ENCODE measurements at places on chromosomes 6 and 20.
A peak's percentile ranks its signal among the peaks of the same experiment; 100 is the strongest.

- peak; percentile 52 for DNase-seq
These were observed 38.3 kb upstream of the SLC32A1 start for GRCh38 chr20:38685853-38686473.

DNA sequence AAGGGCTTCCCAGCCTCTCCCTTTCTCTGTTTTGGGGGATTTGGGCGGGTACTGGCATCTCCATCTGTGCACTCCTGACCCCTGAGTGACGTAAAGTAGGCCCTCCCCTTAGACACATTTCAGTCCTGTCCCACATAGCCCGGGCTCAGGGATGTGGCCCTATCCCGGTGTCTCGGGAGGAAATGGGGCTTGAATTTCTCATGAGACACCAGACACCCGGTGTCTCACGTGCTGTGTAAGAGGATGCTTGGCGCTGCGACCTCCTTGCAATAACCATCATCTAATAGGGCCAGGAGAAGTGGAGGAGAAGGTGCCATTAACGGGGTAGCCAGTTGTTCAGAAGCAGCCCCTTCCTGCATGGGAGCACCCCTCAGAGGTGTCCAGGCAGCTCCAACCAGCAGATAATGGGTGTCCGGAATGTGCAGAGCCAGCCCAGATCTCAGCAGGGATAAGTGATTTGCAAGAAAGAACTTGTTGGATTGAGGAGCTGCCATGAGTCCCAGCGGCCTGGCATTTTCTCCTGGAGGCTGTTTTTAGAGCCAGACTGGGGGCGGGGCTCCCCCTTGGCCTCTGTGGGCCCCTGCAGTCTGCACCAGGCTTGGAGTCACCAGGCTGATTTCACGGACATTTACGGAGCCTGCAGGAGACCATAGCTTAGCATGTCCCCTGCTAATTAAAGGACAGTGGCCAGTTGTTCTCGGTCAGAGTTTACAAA, 372.0 kb downstream of the PREX1 start:
- no peak for DNase-seq

DNA sequence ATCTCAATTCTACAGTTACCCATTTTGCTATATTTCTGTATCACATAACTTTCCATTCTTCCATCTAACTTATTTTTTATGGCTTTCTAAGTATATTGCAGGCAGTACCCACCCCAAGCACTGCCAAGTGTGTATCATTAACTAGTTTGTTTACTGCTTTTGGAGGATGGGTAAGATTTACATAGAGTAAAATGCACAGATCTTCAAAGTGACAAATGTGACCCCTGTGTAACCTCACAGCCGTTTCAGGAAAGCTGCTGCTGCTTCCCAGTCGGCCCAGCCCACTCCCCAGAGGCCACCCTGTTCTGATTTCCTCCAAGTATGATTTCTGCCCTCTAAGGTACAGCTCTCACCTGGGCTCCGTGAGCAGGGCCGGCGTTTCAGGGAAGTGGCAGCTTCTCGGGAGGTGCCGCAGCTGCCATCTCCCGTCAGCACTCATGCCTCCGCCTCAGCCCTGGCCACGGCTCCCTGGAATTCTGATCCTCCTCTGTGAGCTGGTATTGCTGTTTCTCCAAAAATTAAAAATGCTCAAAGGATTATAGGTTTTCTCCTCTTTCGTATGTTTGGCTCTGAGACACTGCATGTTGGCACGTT, 15.0 kb upstream of the MAP1LC3A start:
- DNase-seq: no peak

- peak; percentile 76 for DNase-seq
These were observed 30.7 kb upstream of the NAA20 start for GRCh38 chr20:19986419-19986818.

GRCh38 chr20:4867051-4867450, 134.3 kb downstream of the SLC23A2 start:
- DNase-seq: no peak

DNA sequence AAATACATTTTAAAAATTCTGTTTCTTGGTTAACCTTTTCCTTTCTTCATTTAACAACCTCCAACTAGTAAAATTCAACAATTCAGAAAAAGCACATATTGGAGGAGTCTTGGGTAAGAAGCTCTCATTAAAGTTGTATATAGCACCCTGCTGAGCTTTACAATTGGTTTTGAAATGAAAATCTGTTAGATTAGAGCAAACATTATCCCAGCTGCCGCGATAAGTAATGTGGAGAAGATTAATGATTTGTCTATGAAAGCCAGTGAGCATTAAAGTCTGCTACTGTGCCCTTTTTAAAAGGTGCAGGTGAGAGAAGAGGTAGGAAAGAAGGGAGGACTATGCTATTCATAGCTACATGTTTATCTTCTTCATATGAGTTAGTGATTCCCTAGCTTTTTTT, 201.5 kb downstream of the ZFAND3 start:
- DNase-seq: no peak

- no peak for DNase-seq
These were observed 41.6 kb upstream of the SLC22A2 start for GRCh38 chr6:160300076-160300695.

DNA sequence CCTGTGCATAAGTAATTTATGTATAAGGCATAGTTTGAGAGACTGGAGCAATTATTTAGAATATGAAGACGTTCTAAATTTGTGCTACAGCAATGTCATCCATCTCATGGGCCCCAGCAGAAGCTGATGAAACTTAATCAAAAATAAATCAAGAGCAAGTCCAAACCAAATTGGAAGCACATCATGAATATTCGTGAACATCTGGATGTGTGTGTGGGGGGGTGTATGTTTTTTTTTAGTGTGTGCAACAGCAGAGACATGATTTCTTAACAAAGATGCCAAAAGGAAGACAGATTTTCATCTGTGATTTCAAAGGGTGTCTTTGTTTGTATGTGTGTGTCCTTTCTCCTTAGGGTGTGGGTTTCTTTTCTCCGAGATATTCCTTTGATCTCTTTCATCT, 58.9 kb downstream of the SASH1 start:
- peak; percentile 27 for DNase-seq

DNA sequence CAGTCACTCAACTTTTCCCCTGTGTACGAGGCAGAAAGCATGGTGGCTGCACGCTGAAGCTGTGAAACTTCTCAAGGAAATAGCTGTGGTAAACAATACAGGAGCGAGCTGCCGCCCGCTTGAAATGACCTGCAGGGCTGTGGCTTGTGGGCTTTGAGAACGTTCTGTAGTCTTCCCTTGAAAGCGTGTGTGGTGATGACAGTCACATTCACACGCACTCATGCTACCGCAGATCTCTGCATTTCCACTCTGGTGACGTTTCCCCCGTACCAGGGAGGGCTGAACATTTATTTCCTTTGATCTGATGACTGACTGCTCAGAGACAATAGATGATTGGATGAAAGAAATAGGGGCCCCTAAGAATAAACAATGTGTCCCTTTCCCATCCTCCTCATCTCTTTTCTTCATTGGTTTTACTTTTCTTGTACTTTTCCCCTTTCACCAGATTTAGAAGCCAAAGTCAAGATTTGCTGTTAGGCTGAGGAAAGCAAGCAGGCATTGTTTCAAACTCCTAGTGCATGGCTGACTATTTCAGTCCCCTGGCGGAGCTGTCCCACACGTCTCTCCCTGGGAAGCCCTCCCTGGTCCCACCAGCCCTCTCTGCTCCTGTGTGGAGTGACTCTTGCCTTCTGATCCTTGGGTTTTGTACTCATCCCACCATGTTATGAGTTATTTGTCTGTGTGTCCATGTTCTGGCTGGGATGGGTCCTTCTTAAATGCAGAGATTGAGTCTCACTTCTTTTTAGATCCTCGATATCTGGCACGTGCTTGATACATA, 3.9 kb downstream of the SYTL3 start:
- no peak for DNase-seq

- DNase-seq: no peak
These were observed 8.3 kb upstream of the ADRM1 start for GRCh38 chr20:62294516-62294915.

DNA sequence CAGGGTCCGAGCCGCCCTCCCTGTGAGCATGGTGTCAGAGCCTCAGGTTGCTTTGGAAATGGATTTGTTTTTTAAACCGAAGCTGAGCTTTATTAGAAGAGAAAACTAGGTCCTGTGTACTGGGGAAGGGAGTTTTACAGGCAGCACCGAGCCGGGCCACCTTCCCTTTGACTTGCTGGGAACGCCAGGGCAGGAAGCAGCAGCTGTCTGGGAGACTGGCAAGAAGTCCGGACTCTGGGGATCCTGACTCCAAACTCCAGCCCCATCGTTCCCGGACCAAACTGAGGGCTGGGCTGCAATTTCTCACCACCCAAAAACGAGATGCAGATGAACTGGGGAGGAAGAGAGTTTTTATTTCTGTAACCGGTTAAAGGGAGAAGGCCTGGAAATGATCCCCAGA, 214.9 kb upstream of the KCNG1 start:
- DNase-seq: no peak

DNA sequence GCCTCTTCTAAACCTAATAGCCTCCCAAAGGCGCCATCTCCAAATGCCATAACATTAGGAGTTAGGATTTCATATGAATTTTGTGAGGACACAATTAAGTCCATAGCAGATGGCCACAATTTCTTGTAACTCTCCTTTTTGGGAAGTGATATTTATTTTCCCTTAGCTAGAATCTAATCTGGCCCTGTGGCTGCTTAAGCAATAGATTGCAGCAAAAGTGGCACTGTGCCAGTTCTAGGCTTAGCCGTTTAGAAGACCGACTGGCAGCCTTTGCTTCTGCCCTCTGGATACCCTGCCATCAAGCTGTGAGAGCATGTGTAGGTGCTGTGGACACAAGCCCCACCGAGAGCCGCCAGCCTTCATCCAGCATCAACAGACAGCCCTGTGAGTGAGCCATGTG, 15.9 kb upstream of the ADGB start:
- DNase-seq: peak; percentile 51

GRCh38 chr20:45056473-45057173, 44.3 kb downstream of the KCNS1 start:
- DNase-seq: no peak

GRCh38 chr6:128659878-128660622, 139.7 kb upstream of the PTPRK start:
- no peak for DNase-seq

- peak; percentile 88 for DNase-seq
These were observed 262.4 kb downstream of the PLCB1 start for GRCh38 chr20:8394308-8394945.

DNA sequence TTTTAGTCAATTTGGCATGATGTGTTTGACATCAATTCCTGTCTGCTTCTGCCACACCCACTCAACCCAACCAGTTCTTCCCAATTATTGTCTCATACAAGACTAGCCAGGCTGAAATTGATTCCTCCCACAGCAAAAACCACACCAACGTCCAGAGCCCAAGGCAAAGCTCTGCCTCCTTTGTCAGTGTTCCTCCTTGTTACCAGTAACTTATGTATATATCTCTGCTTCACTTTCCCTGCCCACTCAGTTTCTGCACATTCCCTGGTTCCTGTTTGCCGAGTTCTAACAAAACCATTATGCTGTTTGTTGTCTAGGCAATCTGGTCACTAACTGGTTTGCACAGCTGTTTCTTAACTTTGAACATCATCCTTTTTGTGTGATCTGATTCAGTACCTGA, 547.9 kb upstream of the PTCHD4 start:
- DNase-seq: no peak

GRCh38 chr20:23161244-23161891, 75.2 kb upstream of the CD93 start:
- no peak for DNase-seq

GRCh38 chr6:24708612-24709011, 10.3 kb downstream of the C6orf62 start:
- DNase-seq: no peak

- DNase-seq: peak; percentile 58
These were observed 68.5 kb upstream of the FOXO3 start for GRCh38 chr6:108492131-108492766.

- peak; percentile 90 for DNase-seq
These were observed 36.1 kb downstream of the DSE start for GRCh38 chr6:116406678-116407345.

- DNase-seq: no peak
These were observed 8.0 kb upstream of the RTF2 start for GRCh38 chr20:56460459-56460858.

GRCh38 chr20:36628076-36628475, 17.9 kb downstream of the SLA2 start:
- no peak for DNase-seq

DNA sequence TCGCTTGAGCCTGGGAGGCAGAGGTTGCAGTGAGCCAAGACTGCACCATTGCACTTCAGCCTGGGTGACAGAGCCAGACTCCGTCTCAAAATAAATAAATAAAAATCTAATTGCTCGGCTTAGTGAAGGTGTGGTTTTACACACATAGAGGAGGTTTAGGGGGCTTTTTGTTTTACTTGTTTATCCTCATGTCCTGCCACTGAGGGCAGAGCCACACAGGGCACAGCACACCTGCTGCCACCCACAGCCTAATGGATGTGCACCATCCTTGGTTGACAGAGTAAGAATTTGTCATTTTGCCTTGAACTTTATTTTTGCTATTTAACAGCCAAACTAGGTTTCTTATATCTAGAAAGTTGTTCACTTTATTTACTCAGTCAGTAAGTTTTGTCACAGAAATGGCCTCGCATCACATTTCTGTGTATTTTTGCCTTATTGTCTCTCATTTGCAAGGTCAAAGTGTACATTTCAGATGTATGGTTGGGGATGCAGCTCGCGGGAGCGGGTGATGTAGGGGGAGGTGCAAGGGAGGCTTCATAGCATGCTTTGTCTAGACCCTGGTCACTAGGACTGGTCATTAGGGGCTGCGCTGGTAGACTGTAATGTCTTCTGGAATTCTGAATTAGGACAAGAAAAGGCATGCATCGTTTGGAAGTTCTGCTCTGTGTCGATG, 67.8 kb upstream of the NAA20 start:
- no peak for DNase-seq

DNA sequence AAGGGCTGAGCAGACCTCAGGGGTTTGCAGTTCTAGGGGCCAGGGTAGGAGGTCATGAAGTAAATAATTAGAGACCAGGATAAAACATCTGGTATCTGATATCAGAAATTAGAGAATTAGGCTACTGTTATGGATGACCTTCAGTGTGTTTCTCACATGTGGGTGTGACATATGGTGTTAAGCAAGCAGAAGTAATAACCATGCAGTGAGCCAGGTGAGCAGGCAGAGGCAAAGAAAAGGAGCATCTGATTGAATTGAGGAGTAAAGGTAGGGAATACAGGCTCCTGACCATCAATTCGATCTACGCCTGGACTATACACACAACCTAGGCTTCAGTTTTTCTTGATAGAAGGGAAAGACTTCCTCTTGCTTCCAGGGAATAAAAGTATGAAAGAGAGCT, 34.7 kb upstream of the MAP3K7 start:
- DNase-seq: no peak

DNA sequence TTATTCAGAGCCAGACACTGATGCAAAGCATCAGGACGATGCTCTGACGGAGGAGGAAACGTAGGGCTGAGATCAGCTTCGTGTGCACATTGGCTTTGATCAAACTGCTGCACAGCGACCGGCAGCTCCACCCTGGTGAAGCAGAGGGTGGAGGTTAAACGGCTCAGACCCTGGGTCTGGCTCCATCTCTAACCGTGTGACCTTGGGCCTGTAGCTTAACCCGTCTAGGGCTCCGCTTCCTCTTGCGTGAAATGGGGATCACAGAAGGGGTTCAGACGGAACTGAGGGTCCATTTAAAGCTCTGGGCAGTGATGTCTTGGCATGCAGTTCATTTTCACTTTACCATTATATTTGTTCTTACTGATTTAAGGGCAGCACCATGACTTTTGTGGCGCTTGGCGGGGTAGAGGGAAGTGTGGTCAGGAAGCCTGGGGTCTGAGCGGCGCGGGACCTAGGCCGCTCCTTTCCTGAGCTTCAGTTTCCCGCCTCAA, 644 bp downstream of the RBL1 start:
- peak; percentile 7 for DNase-seq

GRCh38 chr6:54719131-54719530, 127.4 kb upstream of the FAM83B start:
- no peak for DNase-seq

Measured in fibroblast of villous mesenchyme (primary cell).